ENCODE measurements at places on chromosomes 11 and 22.

DNA sequence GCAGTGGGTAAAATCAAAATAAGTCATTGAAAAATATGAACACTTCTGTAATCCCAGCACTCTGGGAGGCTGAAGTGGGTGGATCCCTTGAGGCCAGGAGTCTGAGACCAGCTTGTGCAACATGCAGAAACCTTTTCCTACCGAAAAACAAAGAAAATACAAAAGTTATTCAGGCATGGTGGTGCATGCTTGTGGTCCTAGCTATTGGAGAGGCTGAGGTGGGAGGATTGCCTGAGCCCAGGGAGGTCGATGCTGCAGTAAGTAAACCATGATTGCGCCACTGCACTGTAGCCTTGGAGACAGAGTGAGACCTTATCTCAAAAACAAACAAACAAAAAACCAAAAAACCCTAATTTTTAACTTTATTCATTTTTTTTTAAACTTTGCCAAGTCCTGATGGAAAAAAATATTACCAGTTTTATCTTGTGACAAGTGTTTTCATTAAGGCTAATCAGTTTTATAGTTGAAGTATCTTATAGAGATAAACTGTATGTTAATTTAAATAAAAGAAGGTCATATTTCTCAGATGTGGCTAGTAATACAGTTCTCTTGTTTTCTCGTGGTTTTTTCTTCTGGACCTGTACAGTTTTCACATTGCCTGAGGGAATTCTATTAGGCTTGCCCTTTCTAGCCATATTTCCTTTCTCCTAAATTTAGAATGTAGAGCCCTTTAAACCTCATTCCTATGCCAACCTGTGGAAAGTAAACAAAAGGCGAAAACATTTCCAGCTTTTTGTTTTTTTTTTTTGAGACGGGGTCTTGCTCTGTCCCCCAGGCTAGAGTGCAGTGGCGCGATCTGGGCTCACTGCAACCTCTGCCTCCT is 9.4 kb downstream of the HIPK3 start:
- no peak for DNase-seq

DNA sequence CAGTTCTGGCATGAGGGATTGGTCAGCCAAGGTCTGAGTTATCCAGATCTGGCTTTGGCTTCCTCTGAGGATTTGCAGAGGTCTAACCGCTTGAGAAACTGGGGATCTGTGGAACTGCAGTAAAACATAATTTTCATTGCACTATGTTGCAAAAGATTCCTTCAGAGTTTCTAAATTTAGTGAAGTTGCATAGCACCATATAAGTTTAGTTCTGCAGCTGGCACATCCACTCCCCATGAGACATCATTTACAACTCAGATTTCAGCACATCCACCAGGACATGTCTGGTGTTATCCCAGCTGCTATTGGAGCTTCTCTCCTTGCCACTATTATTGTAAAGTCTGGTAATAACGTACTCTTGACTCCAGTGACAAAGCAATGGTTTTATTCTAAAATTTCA is 181.5 kb downstream of the CWF19L2 start:
- no peak for DNase-seq

GRCh38 chr11:2193099-2193887 is 21.7 kb upstream of the TH start:
- no peak for DNase-seq

- no peak for DNase-seq
Measured at GRCh38 chr22:28801845-28802594, 1.7 kb upstream of the XBP1 start.

DNA sequence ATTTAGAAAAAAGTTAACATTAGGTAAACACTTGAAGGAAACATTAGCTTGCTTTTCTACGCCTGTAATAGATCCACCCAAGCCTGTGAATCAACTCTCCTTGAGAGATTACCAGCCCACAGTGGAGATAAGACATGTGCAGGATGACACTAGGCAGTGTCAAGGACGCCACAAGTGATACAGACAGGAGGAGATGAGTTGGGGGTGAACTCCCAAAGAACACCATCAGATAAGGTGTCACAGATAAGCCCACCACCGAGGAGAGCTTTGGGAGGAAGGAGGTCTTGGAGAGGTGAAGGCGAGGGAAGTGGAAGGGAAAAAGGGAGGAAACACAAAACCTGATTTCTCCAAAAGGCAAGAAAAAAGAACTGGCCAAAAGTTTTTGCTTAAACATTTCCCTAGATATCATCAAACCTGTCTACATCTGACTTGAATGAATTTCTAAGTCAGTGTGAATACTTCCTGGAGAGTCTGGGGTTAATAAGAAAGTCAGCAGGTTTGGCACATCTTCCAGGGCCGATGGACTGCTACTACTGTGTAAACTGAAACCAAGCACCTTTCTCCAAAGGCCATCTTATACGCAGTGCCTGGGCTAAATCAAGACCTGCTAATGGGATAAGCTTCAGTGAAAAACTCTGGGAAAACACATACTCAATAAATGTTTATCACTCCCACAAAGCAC is 15.5 kb downstream of the CLTCL1 start:
- DNase-seq, result no peak

- DNase-seq, result no peak
Measured at GRCh38 chr22:50179937-50180726, 5.6 kb upstream of the TRABD start.

DNA sequence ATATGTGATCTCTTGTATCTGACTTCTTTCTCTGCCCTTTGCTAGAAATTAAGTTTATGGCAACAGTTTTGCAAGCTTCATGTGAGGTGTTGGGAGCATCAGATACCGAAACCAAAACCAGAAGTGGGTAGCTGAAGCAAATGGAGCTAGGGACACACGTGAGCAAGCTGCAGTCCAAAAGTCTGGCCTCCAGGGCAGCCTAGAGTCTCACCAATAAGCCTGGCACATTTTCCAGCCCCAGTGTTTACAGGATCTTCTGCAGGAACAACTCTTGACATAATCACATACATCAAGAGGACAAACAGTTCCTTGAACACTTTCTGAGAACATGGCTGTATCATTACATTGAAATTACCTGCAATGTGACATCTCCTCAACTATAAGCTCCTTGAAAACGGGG is 114.1 kb downstream of the LARGE1 start:
- DNase-seq, result no peak

DNA sequence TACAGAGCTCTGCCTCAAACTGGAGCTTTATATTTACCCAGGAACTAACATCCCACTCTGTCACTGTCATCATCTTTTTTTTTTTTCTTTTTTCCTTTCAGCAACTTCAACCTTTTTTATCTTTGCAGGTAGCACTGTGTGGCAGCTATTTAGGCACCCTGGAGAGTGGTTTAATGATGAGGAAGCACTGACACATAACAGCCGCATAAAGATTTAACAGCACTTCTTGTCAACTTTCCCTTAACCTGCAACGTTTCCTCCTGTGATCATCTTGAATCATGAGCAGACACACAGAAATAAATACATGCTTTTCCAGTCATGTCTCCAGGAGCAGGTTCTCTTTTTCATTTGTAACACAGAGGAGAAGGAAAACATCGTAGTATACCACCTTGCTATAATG is 34.8 kb downstream of the PDGFD start:
- no peak for DNase-seq

- no peak for DNase-seq
Measured at GRCh38 chr22:41247703-41248102, 7.0 kb upstream of the CHADL start.

GRCh38 chr11:64570341-64570740 is 20.7 kb upstream of the SLC22A12 start:
- no peak for DNase-seq

GRCh38 chr22:17411213-17411612 is 42.0 kb downstream of the CECR2 start:
- DNase-seq, result no peak

- DNase-seq, result peak; percentile 29
Measured at GRCh38 chr11:125141686-125142535, 22.6 kb upstream of the PKNOX2 start.

GRCh38 chr11:21364866-21365624 is 695.7 kb downstream of the NELL1 start:
- DNase-seq, result no peak

- no peak for DNase-seq
Measured at GRCh38 chr22:26095256-26095956, 73.9 kb upstream of the SEZ6L start.

DNA sequence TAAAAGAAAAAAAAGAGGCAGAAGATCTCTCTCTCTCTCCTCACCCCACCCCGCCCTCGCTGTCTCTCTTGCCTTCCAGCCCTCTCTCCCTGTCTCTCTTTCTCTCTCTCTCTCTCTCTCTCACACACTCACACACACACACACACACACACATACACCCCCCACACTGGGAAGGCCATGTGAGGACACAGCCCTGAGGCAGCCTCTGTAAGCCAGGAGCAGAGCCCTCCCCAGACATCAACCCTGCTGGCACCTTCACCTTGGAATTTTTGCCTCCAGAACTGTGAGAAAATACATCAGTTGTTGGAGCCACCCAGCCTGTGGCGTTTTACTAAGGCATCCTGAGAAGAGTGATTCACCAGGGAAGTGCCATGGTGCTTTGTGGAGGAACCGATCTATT is 14.7 kb downstream of the APOL3 start:
- DNase-seq, result no peak

DNA sequence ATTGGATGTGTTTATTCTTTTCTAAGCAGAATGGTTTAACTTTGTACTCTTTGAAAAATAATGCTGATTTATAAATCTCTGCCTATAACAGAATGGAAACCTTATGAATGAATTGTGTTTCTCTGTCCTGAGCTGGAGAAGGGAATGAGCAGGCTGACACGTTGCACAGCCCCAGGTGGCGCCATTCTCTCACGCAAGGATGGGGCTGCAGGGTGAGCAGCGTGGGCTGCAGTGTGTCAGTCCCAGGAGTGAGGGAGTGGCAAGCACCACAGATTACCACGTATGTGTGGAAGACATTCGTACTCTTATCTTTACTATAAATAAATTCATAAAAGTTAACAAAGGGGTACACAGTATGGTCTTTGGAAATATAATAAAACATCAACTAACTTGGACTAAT is 33.4 kb downstream of the FDX1 start:
- DNase-seq, result no peak

- no peak for DNase-seq
Measured at GRCh38 chr22:26122920-26123468, 46.3 kb upstream of the SEZ6L start.

GRCh38 chr22:22655452-22656290 is 11.3 kb downstream of the GGTLC2 start:
- no peak for DNase-seq

DNA sequence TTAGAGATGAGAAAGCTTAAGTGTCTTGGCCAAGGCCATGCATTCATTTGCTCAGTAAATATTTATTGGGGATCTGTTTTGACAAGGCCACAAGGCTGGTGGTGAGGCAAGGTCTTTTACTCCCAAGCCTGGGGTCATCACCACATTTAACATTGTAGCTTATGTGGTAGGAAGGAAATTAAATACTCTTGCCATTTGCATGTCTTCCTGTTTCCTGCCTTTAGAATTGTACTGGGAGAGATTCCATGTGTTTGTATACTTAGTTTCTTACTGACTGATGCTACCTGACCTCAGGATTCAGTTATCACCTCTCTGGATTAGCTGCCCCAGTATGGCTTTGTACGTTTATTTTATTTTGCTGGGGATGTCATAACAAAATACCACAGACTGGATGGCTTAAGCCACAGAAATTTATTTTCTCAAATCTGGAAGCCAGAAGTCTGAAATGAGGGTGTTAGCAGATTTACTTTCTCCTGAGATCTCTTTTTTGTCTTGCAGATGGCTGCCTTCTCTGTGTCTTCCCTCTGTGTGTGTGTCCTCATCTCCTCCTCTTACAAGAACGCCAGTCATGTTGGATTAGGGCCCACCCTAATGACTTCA is 44.8 kb downstream of the SPECC1L start:
- no peak for DNase-seq

DNA sequence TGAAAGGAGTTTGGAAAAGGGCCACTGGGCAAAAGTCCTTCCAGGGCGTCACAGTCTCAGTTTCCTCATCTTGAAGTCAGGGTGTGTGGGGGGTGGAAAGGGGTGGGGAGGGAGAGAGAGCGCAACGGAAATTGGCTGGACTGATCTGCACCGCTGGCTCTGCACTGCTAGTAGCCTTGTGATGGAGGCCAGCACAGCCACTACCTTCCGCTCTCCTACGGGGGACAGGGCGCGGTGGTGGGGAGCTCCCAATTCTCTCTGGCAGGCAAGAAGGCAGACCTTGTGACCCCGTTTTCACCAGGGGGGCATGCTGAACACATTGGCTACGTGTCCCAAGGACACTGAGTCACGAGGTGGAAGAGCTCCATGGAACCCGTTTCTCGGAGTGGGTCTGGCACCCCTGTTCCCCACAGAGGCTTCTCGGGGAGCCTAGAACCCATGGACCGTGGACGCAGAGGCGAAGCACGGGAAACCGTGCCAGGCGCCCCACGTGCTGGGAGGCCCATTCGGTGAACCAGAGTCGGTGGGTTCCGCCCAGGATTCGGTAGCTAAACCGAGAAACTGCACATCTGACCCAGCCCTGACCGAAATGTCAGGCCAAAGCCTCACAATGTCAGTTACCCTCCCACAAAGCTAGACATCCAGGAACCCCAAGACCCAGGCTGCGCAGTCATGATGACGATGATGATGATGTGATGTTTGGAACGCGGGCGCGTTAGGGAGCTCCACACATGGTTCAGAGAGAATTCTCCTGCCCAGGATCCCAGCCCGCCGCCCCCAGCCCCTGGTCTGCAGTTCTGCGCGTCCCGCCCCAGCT is 28.3 kb upstream of the WNT11 start:
- DNase-seq, result no peak

- DNase-seq, result no peak
Measured at GRCh38 chr11:47917599-47918369, 62.6 kb upstream of the PTPRJ start.

GRCh38 chr11:120121914-120122473 is 15.9 kb downstream of the TRIM29 start:
- DNase-seq, result no peak

DNA sequence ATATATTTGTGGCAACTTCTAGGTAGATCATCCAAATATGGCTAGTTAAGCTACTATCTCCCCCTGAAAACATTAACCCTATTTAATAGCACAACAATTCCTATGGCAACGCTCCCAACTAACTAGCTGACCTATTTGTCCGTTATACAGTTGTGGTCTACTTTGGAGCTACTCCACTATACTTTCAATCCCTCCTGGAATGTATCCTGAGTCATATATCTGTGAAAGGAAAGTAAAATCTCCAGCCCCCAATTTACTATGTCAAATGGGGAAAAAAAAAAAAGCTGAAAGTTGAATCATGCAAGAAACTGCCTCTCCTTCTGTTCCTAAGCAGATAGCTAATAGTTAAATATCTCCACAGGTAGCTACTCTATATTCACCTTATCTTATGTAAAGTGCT is 128.5 kb downstream of the CD44 start:
- no peak for DNase-seq

DNA sequence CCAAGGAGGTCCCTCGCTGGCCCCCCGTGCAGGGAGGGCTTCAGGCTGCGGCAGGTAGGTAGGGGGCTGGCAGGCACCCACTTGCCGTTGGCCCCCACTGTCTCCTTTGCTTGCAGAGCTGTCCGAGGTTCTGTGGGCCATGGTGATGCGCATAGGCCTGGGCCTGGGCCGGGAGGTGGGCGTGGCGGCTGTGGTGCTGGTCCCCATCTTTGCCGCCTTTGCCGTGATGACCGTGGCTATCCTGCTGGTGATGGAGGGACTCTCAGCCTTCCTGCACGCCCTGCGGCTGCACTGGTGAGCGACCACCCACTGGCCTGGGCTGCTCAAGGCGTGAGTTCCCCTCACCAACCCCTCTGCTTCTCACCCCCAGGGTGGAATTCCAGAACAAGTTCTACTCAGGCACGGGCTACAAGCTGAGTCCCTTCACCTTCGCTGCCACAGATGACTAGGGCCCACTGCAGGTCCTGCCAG is 11.6 kb downstream of the TCIRG1 start:
- no peak for DNase-seq

GRCh38 chr22:48753752-48754517 is 1073.7 kb downstream of the BRD1 start:
- no peak for DNase-seq

Data from stimulated activated CD8-positive, alpha-beta memory T cell treated with anti-CD3 and anti-CD28 coated beads, Interleukin-7, amount 100 ng/mL, for 1 hour (primary cell).